ENCODE measurements at places on chromosomes 12 and 14. TPM values are rescaled to one million over a fixed set of nuclear protein-coding genes. Genes with fewer than 3 reads are reported as not detected.

Gene TGM1
- 2.1 TPM for total RNA-seq

Gene PUS1
- 37.7 TPM for total RNA-seq

Gene GLI1
- total RNA-seq: not detected

Gene PLA2G1B
- total RNA-seq: not detected

Gene TCL1B
- total RNA-seq: not detected

Gene GSG1
- total RNA-seq: not detected

Gene FAIM2
- total RNA-seq: not detected

Gene CRADD
- 57.2 TPM for total RNA-seq

Gene TAS2R50
- total RNA-seq: 0.20 TPM

Gene BEGAIN
- 0.20 TPM for total RNA-seq

Gene HRK
- not detected for total RNA-seq

Measured in mammary microvascular endothelial cell (primary cell).